ENCODE measurements at places on chromosomes 3 and 15.
A peak's percentile ranks its signal among the peaks of the same experiment; 100 is the strongest.

- H3K27me3 ChIP-seq, result no peaks in the 10 kb centered on the region
- peaks cover 2% of the 10 kb centered on the region for H3K4me1 ChIP-seq
- no peaks in the 10 kb centered on the region for H3K36me3 ChIP-seq
- H3K27ac ChIP-seq, result peak overlapping the region; percentile 54
- DNase-seq, result no peak
Observed at GRCh38 chr3:51591231-51591630, 52.7 kb downstream of the RAD54L2 start.

DNA sequence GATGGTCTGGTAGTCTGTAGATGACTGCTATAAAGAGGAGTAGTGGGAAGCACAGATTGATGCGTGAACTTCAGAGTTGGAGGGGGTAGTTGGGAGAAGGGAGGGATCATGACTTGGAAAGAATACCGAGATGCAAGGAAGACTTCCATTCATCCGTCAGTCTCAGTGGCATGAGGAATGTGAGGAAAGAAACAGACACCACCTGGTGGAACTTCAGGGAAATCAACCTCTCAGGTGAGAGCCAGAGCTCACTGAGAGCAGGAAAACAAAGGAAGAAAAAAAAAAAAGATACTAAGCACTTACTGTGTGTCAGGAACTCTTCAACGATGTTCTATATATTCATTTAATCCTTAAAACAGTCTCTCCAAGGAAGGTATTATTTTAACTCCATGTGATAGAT is 172.4 kb downstream of the OXSM start:
- DNase-seq, result no peak
- H3K4me3 ChIP-seq, result no peak overlapping the region
- H3K27me3 ChIP-seq, result no peaks in the 10 kb centered on the region

DNA sequence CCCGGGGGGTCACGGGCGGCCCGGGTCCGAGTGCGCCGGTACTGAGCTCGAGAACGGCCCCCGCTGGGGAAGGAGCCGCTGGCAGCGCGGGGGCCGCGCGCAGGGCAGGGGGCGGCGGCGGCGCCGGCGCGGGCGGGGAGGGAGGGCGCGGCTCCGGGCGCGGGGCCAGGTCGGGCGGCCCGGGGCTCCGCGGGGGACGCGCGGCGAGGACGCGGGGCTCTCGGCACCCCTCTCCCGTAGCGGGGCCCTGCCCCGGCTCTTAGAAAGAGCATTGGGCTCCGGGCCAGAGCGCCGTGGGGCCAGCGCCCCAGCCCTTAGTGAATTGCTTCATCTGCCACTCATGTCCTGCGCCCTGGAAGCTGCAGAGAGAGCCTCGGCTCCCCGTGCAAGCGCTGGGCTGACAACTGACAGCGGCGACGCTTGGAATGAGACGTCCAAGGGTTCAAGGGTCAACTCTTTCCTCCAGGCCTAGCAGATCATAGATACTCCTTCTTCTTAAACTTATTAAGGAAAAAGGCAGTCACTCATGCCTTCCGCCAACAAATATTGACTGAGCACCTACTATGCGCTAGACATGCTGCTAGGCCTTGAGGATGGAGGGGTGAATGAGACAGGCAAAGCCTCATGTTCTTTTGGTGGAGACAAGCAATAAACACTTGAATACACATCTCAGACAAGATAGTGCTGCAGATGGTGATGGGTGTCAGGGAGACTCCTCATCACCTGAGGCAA is 140.8 kb downstream of the SMAD6 start:
- no peak overlapping the region for H3K27ac ChIP-seq
- peak overlapping the region; percentile 70 for H3K4me3 ChIP-seq
- H3K27me3 ChIP-seq, result peaks cover 9% of the 10 kb centered on the region
- H3K4me1 ChIP-seq, result no peaks in the 10 kb centered on the region
- peak; percentile 50 for DNase-seq

DNA sequence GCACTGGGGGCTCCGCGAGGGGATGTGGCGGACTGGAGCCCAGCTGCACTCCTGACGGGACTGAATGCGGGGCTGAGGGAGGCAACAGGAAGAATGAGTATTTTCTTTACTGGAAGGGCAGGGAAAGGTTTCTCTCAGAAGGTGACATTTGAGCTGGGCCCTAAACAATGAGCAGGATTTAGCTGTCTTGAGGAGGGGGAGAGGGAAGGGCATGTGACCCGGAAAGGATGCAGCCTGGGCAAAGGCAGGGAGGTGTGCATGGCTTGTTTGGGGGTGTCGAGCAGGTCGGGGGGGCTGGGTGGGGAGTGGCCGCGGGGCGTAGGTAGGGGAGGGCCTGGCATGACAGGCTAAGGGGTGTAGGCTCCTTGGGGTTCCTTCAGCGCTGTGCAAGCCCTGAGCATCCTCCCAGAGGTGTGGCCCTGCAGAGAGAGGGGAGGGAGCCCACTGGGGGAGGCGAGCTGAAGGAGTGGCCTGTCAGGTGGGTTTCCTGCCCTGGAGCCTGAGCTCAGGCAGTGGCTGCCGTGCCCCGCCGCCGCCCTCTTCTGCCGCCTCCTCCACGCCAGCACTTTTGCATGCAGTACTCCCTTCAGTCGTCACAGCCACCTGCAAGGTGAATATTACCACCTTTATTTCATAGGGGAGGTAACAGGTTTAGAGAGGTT is 17.2 kb upstream of the ANKDD1A start:
- H3K4me1 ChIP-seq, result peaks cover 11% of the 10 kb centered on the region
- peak overlapping the region; percentile 69 for H3K4me3 ChIP-seq
- no peaks in the 10 kb centered on the region for H3K27me3 ChIP-seq
- H3K36me3 ChIP-seq, result no peaks in the 10 kb centered on the region

DNA sequence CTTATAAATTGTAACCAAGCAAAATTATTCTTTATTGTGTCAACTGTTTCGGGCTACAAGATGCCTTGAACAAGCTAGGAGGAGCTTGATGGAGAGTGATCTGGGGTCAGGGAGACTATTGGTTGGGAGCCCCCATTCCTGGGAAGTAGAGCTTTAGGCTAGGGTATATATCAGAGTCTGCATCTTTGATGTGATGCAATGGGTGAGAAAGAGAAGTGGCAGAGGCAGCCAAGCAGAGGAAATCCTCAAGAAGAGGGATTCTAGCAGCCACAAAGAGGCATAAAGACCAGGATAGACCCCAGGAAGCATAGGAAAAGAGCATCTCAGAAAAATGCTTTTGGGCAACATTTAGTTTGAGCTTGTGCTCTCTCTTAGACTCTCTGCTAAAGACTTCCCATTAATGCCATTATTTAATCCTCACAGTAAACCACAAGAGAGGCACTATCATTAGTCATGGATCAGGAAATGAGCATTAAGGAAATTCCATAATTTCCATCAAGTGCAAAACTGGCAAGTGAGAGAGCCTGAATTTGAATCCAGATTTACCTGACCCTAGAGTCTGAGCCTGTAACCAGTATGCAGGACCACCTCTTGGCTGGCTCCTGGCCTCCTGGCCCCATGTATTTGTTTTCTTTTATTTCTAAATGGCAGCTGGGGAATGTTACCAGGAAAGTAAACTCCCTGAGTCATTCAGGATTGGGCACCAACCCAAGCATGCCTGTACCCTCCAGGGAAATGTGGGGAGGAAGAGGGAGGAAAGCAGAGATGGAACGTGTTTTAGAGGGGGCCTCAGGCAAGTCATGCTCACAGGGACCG is 118.7 kb downstream of the RPL22L1 start:
- H3K27me3 ChIP-seq, result no peaks in the 10 kb centered on the region
- no peak overlapping the region for H3K27ac ChIP-seq
- no peak for DNase-seq
- H3K4me3 ChIP-seq, result no peak overlapping the region
- H3K4me1 ChIP-seq, result peaks cover 18% of the 10 kb centered on the region
- peaks cover 4% of the 10 kb centered on the region for H3K36me3 ChIP-seq

DNA sequence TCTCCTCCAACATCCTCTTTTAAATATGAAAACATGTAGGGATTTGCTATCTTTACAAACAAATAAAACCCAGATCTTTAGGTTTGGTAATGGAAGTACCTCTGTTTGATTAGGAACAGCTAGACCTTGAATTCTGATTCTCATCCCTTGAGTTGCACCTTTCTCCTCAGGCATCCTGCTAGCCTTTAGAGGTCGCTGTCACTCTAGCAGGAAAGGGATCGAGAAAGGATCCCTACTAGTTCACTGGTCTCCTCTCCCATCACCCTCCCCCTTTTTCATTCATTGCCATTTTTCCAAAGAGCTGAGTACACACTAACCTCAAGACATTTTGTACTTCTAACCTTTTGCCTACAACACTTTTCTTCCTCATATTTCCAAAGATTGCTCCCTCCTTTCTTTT is 569.8 kb downstream of the RBMS3 start:
- DNase-seq, result no peak
- H3K27ac ChIP-seq, result no peak overlapping the region
- no peaks in the 10 kb centered on the region for H3K4me1 ChIP-seq
- H3K36me3 ChIP-seq, result peaks cover 6% of the 10 kb centered on the region
- no peaks in the 10 kb centered on the region for H3K27me3 ChIP-seq

GRCh38 chr3:141011232-141011996 is 39.7 kb upstream of the SPSB4 start:
- H3K4me1 ChIP-seq, result peaks cover 13% of the 10 kb centered on the region
- no peaks in the 10 kb centered on the region for H3K36me3 ChIP-seq
- H3K4me3 ChIP-seq, result no peak overlapping the region
- DNase-seq, result peak; percentile 98

DNA sequence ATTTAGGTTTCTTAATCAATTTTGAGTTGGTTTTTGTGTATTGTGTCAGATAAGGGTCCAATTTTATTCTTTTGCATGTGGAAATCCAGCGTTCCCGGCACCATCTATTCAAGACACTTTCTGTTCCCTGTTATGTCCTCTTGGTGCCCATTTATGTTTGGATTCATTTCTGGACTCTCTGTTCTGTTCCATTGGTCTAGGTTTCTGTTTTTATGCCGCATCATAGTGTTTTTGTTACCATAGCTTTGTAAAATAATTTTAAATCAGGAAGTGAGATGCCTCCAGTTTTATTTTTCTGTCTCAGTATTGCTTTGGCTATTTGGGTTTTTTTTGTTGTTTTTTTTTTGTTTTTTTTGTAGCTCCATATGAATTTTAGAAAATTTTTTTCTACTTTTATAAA is 97.1 kb downstream of the LRRC28 start:
- H3K27me3 ChIP-seq, result no peaks in the 10 kb centered on the region
- no peak overlapping the region for H3K27ac ChIP-seq
- no peak for DNase-seq
- H3K4me1 ChIP-seq, result peaks cover 11% of the 10 kb centered on the region

DNA sequence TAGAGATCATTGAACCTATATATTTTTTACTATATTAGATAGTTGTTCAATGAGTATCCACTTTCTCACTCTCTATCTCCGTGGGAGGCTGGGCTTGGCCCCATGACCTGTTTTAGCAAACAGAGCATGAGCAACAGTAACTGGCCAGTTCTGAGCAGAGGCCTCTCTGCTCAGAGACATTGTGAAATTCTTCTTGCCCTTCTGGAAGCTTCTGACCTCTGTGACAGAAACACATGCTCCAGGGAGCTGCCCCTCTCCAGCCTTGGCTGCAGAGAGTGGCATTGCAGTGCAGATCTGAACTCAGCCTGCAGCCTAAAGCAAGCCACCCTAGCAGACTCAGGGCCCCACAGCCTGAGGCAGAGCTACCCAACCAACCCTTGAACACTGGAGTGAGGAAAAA is 20.5 kb downstream of the FAM240A start:
- no peaks in the 10 kb centered on the region for H3K27me3 ChIP-seq
- no peak overlapping the region for H3K27ac ChIP-seq
- no peaks in the 10 kb centered on the region for H3K4me1 ChIP-seq
- H3K4me3 ChIP-seq, result no peak overlapping the region
- DNase-seq, result no peak

- H3K36me3 ChIP-seq, result peaks cover 4% of the 10 kb centered on the region
- H3K4me3 ChIP-seq, result peak overlapping the region; percentile 49
- no peaks in the 10 kb centered on the region for H3K27me3 ChIP-seq
- H3K27ac ChIP-seq, result no peak overlapping the region
- no peaks in the 10 kb centered on the region for H3K4me1 ChIP-seq
Observed at GRCh38 chr3:129673897-129674797, 67.7 kb upstream of the PLXND1 start.

All from glutamatergic neuron (in vitro differentiated cells).